Activated naive CD8-positive, alpha-beta T cell treated with anti-CD3 and anti-CD28 coated beads, Interleukin-2, amount 10 ng/mL, durations not matched to agents 7 days and 5 days (primary cell): ENCODE measurements at places on chromosomes 4 and X.

- no peak for DNase-seq
These were observed 373 bp upstream of the SMIM43 start for GRCh38 chr4:121765368-121765705.

- DNase-seq = no peak
These were observed 45.7 kb downstream of the BEND2 start for GRCh38 chrX:18174971-18175370.

DNA sequence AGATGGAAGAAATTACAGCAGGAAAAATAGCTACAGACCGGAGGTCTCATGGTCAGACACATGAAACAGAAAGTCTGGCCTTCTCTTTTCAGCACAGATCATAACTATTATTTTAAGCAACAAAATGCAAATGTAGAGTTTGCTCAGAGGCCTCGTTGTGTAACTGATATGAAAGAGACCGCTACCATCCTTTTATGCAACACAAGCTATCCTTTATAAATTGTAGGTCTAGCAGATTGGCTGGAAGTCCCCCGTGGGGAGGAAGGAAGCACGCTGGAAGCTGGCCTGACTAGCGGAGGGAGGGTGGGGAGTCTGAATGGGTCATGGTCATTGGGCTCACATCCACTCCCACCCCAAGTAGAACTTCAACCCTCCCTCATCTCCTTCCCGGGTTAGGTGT, 27.7 kb downstream of the DMP1 start:
- no peak for DNase-seq

DNA sequence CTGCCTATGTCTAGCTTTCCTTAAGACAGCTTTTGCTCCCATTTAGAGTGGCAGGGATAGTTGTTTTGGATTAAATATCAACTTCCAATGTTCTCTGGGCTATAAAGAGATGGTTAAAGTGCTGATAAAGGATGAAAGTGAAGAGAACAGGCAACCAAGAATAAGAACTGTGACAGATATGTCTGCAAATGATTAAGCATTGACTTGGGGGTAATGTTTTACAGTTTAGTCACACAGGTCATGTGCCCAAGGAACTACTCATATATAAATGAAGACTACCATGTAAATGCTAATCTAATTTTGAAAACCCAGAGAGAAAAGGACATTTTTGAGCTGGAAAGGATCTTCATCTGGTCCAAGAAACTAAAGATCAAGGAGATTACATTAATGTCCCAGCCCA, 42.1 kb downstream of the RBMX2 start:
- no peak for DNase-seq

- DNase-seq = no peak
These were observed 733.9 kb upstream of the FTHL17 start for GRCh38 chrX:31805781-31806180.

DNA sequence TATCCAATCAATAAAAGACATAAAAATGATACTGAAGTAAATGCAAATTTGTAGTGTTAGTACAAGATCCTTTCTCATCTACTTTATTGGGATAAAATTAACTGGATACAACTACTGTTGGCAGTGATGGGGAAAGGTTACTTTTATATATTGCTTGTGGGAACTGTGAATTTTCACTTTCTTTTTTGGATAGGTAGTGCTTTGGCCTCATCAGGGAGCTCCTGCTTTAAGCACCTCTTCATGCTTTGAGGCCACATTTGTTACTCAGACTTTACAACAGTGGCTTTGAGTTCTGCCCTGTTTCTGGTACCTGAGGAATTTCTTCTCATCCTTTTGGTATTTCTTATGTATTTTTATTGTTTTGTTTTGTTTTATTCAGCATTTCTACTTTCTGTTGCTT, 316.8 kb upstream of the ZCCHC13 start:
- no peak for DNase-seq

GRCh38 chr4:140427919-140428471, 547 bp upstream of the CLGN start:
- DNase-seq = no peak

DNA sequence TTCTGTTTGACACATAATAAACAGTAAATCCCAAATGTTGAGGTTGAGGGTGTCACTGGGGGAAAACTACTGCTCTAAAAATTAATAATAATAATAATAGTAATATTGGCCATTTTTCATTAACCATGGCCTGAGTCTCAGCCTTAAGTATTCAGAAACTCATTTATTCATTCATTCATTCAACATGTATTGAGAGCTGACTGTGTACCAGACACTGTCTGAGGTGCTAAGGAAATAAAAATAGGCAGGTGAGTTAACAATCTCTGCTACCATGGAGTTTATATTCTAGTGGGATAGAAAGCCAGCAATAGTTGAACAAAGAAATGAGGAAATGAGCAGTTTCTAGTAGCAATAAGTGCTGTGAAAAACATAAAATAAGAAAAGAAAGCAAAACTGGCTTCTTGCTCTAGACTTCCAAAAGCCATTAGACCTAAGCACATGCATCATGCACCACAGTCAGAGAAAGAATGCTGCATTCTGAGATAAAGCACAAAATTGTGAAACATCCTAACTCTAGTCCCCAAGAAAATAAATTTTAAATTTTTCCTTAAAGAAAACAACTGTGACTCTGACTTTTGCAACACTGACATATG, 278.7 kb downstream of the RCHY1 start:
- DNase-seq = no peak

GRCh38 chrX:111168314-111168713, 72.3 kb downstream of the PAK3 start:
- DNase-seq = no peak

DNA sequence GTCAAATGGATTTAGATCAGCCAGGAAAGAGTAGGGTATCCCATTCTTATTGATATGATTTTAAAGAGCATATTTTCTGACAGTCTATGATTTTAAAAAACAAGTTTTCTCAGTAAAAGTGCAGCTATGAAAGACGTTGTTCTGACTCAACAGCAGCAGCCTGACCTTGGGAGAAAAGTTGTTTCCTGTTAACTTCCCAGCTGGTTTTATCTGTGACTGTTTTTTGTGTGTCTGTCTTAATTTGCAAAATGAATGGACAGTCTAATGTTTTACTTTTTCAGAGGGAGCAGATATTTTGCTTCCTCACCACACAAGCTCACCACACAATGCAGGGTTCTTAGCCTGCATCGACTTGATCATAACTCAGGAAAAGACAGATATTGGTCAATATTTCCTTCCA, 764 bp upstream of the MTHFD2L start:
- DNase-seq = no peak

- DNase-seq = no peak
These were observed 143.9 kb upstream of the DIPK2B start for GRCh38 chrX:45344594-45344993.
